ENCODE measurements at places on chromosomes 11 and 22.

- no peaks in the 10 kb centered on the region for H3K36me3 ChIP-seq
- no peaks in the 10 kb centered on the region for H3K27me3 ChIP-seq
- peaks cover 26% of the 10 kb centered on the region for H3K4me1 ChIP-seq
- H3K27ac ChIP-seq, result no peak overlapping the region
These were observed 10.9 kb downstream of the LINC01488 start for GRCh38 chr11:69492201-69492991.

DNA sequence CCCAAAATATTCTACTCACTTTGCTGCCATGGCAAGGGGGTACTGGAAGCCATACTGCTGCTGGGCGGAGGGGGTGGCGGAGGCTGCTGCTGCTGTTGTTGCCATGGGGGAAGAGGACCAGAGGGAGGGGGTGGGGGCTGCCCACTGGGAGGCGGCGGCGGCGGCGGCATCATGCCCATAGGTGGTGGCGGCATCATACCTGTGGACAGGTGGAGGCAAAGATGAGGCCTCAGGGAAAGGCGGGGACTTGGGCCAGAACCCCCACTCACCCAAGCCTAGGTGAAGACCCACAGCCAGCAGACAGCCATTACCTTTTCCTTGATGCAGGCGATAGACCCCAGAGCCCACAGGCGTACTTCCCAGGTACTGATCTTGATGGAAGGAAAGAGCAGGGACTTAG lies 7.1 kb upstream of the PYGM start:
- DNase-seq, result no peak
- H3K27me3 ChIP-seq, result no peaks in the 10 kb centered on the region
- no peak overlapping the region for H3K27ac ChIP-seq
- H3K4me3 ChIP-seq, result no peak overlapping the region

DNA sequence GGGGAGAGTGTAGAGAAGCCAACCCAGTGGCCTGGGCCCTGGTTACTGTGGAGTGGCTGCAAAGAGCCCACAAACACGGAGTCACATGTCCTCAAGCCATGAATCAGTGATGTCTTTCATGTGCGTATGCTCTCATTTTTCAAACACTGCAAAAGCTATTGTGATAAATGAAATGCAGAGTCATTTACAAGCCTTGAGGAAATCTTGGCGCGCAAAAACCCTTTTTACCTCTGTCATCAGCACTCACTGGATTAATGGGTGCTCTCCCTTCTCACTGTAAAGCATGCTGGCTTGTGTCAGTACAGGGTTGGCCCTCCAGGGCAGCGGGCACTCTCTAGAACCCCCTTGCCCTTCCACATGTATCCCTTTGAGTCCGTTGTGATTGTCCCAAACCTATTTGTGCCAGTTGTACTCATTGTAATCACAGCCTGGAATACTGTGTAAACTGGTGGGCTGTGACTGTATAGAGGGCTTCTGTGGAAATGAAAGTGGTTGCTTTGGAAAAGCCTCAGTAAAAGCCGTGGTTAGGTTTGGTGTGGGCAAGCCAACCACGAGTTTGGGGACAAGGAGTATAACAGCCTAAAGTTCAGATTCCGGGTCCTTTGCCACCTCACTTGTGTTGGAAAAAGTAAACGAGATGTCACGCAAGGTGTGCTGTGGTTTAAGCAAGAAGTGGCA lies 10.4 kb downstream of the GNAZ start:
- DNase-seq, result no peak
- H3K4me1 ChIP-seq, result peaks cover 5% of the 10 kb centered on the region
- no peak overlapping the region for H3K27ac ChIP-seq

DNA sequence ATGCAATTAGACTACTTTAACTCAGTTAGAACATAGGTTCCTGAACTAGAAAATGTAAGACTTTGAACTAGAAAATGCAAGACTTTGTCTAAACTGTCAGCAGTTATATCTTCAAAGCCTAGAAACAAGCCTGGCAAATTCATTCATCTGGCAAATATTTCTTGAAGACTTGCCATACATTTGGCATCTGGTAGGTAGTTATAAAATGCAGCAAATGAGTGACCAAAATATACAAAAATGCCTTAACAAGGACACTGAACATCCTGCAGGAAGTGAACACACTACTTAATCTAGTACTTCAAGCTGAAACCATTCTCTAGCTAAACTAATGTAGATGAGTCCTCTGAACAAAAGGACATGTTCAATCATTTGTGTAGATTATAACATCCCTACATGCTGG lies 84.7 kb upstream of the SCUBE2 start:
- H3K4me1 ChIP-seq, result peaks cover 3% of the 10 kb centered on the region
- no peak for DNase-seq
- no peaks in the 10 kb centered on the region for H3K27me3 ChIP-seq
- no peak overlapping the region for H3K4me3 ChIP-seq
- H3K27ac ChIP-seq, result no peak overlapping the region

- H3K4me1 ChIP-seq, result no peaks in the 10 kb centered on the region
- H3K4me3 ChIP-seq, result no peak overlapping the region
- no peaks in the 10 kb centered on the region for H3K27me3 ChIP-seq
- no peak for DNase-seq
- no peak overlapping the region for H3K27ac ChIP-seq
- H3K36me3 ChIP-seq, result no peaks in the 10 kb centered on the region
These were observed 55.7 kb upstream of the TOP3B start for GRCh38 chr22:22038178-22038880.

GRCh38 chr11:94147433-94147845 lies 18.8 kb downstream of the PANX1 start:
- peaks cover 87% of the 10 kb centered on the region for H3K4me1 ChIP-seq
- no peaks in the 10 kb centered on the region for H3K36me3 ChIP-seq
- no peak for DNase-seq
- H3K27me3 ChIP-seq, result no peaks in the 10 kb centered on the region

DNA sequence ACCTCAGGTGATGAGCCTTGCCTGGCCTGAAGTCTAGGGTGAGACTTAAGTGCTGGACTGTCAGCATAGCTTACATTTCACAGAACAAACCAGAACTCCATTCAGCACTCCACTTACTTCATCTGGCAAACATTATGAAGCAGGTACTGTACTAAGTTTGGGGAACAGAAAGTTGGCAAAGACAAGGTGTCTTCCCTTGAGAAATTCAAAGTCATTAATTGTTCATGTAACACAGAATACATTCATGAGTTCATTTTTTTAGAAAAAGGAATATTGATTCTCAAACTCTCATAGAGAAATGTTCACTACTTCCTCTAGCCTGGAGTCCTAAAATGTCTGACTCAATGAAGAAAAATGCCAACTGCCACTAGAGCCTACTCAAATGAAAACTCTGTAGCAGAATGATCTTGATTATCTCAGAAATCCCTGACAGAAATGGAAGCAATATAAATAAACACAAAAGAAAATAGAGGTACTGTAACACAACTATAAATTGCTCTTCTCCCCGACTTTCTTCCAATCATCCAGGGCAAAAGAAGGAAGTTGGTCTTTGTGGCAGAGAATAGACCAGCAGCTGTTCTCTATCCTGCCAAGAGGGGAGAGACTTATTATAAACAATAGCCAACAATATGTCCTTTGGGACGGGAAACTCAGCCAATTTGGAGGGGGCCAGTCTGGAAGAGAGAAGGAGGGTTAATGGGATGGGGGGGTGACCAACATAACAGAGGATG lies 129.2 kb upstream of the MTMR2 start:
- H3K27ac ChIP-seq, result no peak overlapping the region
- H3K27me3 ChIP-seq, result no peaks in the 10 kb centered on the region
- H3K36me3 ChIP-seq, result no peaks in the 10 kb centered on the region

- H3K4me1 ChIP-seq, result peaks cover 15% of the 10 kb centered on the region
- no peak overlapping the region for H3K4me3 ChIP-seq
- H3K36me3 ChIP-seq, result peaks cover 5% of the 10 kb centered on the region
- no peaks in the 10 kb centered on the region for H3K27me3 ChIP-seq
- DNase-seq, result no peak
These were observed 6.1 kb downstream of the UQCR10 start for GRCh38 chr22:29773233-29773632.

GRCh38 chr11:1765871-1766718 lies 2.4 kb upstream of the CTSD start:
- H3K4me3 ChIP-seq, result no peak overlapping the region
- no peak overlapping the region for H3K27ac ChIP-seq
- no peaks in the 10 kb centered on the region for H3K27me3 ChIP-seq
- peaks cover 62% of the 10 kb centered on the region for H3K4me1 ChIP-seq
- DNase-seq, result no peak

DNA sequence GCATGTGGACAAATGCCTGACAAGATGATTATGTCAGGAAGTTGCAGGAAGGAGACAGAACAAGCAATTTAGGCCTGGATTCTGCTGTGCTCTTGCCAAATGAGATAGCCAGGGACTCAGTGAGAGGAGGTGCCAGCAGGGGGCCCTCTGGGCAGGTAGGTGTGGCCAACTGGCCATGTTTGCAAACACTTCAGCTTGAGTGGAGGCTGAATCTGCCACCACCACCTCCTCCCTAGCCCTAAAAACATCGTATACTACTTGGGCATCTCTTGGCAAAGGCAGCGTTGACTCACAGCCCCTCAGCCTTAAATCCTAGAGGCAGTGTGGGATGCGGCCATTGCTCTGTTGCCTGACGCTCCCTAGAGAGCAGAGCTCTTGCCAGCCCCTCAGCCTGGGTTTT lies 95.1 kb upstream of the PLET1 start:
- no peaks in the 10 kb centered on the region for H3K27me3 ChIP-seq
- peaks cover 11% of the 10 kb centered on the region for H3K4me1 ChIP-seq
- H3K4me3 ChIP-seq, result no peak overlapping the region
- DNase-seq, result no peak

DNA sequence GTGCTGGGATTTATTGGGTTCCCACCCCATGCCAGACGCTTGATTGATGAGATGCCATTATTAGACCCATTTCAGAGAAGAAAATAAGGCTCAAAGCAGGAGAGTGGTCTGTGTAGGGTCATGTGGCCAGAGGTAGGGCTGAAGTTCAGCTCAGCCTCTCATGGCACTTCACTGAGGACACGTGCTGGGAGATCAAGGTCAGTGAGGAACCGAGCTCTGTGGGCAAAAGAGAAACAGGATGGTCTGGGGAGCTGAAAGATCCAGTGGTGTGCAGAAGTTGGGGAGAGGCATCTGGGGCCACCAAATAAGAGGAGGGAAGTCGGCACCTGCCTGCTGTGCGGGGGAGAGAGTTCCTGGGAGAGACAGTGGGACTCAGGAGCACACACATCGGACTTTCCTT lies 19.6 kb downstream of the RHOD start:
- H3K4me1 ChIP-seq, result peaks cover 15% of the 10 kb centered on the region
- no peak for DNase-seq
- no peaks in the 10 kb centered on the region for H3K36me3 ChIP-seq
- no peak overlapping the region for H3K27ac ChIP-seq

- no peak overlapping the region for H3K4me3 ChIP-seq
These were observed 14.4 kb downstream of the EMID1 start for GRCh38 chr22:29219881-29220670.

DNA sequence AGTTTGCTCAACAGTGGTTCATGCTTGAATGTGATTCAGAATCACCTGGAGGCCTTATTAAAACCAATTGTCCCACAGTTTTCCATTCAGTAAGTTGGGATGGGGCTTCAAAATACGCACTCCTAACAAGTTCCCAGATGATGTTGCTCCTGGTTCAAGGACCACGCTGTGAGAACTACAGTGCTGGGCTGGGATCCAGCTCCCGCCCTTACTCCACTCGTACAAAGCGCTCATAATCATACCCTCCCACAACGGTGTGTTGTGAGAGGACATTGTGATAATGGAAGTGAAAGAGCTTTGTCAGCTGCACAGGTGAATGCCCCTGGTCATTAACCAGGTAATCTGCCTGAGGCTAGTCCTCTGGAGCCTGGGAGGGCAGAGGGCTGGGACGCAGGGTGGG lies 1.3 kb upstream of the CD82 start:
- no peak for DNase-seq
- no peaks in the 10 kb centered on the region for H3K27me3 ChIP-seq
- peak overlapping the region; percentile 62 for H3K4me3 ChIP-seq
- no peaks in the 10 kb centered on the region for H3K36me3 ChIP-seq

- no peak overlapping the region for H3K27ac ChIP-seq
- peaks cover 18% of the 10 kb centered on the region for H3K4me1 ChIP-seq
- DNase-seq, result no peak
- H3K36me3 ChIP-seq, result no peaks in the 10 kb centered on the region
These were observed 154.4 kb downstream of the SBF2 start for GRCh38 chr11:10139656-10140055.

- H3K36me3 ChIP-seq, result no peaks in the 10 kb centered on the region
- H3K27me3 ChIP-seq, result no peaks in the 10 kb centered on the region
- no peak for DNase-seq
- no peaks in the 10 kb centered on the region for H3K4me1 ChIP-seq
- H3K4me3 ChIP-seq, result no peak overlapping the region
These were observed 20.8 kb upstream of the CLNS1A start for GRCh38 chr11:77658213-77659013.

- no peak for DNase-seq
- no peak overlapping the region for H3K4me3 ChIP-seq
- no peaks in the 10 kb centered on the region for H3K27me3 ChIP-seq
- H3K36me3 ChIP-seq, result no peaks in the 10 kb centered on the region
- H3K4me1 ChIP-seq, result peaks cover 8% of the 10 kb centered on the region
These were observed 5.0 kb upstream of the UVRAG start for GRCh38 chr11:75809991-75810390.

DNA sequence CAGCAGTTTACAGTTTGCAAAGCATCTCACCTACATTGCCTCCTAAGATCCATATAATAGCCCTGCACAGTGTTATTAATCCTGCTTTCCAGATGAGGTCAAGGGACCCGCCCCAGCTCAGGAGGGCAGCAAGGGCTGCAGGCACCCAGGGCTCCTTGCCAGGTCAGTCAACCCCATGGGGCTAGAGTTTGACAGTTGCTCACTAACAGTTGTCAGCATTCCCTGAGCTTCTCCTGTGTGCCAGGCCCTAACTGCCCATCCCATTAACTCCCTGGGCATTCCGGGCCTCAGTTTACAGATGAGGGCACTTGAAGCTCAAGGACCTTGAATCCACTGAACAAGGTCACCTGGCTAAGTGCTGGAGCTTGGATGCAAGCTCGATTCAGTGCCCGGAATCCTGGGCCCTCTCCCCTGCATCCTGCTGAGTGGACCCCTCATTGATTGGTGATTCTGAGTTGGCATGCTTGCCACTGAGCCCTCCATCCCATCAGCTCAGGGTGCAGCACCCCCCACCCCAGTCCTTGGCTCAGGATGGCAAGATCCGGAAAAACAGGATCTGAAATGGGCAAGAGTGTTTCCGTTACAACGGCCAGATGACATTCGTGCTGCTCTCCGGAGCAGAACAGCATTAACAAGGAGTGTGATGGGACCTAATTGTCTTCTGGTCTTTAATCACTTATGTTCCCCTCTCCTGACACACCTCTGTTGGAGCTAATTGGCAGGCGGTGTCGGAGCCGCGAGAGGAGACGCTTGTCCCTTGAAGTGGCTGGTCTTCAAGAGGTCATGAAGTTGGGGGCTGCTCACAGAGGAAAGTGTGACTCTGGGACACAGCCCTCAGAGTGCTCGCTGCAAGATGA lies 87.4 kb upstream of the SHISAL1 start:
- no peaks in the 10 kb centered on the region for H3K4me1 ChIP-seq
- no peaks in the 10 kb centered on the region for H3K27me3 ChIP-seq

DNA sequence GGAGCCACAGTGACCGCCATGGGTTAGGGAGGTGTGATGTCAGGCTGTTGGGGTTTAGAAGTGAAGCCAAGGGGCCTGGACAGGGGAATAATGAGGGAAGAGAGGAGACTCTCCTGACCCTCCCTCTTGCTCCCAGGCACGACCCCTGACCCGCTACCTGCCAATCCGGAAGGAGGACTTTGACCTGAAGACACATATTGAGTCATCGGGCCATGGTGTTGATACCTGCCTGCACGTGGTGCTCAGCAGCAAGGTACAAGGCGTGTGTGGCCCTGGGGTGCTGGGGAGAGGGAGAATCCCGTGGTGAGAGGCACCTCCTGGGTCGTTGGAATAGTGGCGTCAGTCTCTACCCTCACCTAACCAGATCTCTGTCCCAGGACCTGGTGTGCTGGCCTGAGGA lies 29.5 kb downstream of the TREH start:
- H3K4me1 ChIP-seq, result no peaks in the 10 kb centered on the region
- no peaks in the 10 kb centered on the region for H3K27me3 ChIP-seq
- no peak overlapping the region for H3K4me3 ChIP-seq
- H3K36me3 ChIP-seq, result no peaks in the 10 kb centered on the region

Measured in vagina (tissue), 2 donors.